ENCODE measurements at places on chromosomes 6 and 20.

DNA sequence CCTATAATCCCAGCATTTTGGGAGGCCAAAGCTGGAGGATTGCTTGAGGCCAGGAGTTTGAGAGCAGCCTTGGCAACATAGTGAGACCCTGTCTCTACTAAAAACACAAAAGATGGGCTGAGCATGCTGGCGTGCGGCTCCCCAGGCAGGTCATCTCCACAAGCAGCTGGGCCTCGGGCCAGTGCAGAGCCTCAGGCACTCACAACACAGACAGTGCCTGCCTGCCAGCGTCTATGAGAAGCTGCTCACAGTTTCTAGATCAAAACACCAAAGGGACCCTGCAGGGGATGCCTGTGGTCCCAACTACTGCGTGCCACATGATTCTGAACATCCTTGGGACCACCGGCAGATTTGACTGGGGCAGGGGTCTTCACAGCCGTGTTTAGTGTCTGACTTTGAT is 59.4 kb downstream of the GINS1 start:
- no peak for DNase-seq

GRCh38 chr6:93675856-93676417 is 256.6 kb upstream of the EPHA7 start:
- no peak for DNase-seq

DNA sequence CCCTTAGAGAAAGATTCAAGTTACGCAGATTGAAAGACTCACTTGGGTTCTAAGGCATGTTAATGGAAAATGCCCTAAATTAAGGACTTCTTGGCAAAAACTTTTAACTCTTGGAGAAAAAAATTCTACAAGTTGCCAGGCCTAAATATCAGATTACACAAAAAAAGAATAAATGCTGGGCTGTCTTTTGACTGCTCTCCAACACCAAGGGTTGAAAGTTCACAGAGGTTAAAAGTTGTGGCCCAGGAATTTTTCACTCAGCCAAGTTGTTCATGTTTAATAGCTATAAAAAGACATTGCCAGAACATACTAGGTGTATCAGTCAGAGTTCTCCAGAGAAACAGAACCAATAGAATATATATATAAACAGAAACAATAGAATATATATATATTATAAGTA is 268.4 kb upstream of the PRND start:
- DNase-seq = no peak

DNA sequence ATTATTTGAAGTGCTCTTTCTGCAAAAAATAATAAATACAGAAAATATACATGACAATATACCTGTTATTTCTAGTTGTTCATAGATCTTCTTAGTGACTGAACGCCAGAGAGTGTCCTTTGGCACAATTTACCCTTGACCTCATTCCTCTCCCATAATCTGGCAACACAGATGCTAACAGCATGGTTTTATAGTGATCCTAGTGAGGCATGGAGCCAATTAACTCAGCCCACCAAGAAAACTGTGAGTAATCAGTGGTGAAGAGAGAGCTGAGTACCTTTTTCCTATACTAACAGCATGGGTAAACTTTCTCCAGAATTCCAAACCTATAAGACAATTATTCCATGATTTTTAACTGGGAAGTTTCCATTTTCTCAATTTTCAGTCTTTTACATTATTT is 61.0 kb downstream of the VGLL2 start:
- DNase-seq = no peak

DNA sequence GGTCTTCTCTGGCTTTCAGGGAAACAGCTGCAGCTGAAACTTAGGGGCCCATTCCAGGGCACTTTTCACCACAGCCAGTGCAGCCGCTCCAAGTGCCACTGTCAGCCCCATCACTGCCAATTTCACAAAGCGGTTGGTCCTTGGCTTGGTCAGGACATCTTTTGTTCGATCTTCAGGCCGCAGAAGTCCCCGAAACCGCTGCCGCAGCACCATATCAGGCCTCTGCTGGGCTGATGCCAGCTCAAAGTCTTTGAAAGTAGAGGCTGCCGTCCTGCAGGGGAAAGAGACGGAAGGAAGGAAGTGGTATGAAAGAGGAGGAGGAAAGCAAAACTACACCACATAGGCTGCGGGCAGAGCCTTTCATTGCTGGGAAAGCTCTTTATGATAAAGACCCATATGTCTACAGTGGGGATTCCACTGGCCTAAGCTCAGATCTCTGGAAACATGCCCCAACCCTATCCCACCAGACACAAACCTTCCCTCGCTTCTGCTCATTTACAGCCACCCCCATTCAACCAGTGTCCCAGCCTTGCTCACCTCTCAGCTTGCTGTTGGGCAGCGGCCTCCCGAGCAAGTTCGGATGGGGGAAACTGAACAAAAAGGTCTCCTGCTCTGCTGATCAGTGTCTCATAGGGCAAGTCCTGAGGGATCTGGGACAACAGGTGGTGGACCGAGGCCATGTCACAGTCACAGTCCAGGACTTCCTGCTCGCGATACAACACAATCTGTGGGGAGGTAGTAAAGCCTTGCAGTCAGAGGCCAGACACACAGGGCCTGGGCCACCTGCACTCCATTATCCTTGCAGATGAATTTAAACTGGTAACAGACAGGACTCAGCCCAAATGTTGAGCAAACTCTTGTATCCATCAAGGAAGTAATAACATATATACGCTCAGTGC is 23.5 kb downstream of the TBC1D20 start:
- DNase-seq = peak; percentile 32

DNA sequence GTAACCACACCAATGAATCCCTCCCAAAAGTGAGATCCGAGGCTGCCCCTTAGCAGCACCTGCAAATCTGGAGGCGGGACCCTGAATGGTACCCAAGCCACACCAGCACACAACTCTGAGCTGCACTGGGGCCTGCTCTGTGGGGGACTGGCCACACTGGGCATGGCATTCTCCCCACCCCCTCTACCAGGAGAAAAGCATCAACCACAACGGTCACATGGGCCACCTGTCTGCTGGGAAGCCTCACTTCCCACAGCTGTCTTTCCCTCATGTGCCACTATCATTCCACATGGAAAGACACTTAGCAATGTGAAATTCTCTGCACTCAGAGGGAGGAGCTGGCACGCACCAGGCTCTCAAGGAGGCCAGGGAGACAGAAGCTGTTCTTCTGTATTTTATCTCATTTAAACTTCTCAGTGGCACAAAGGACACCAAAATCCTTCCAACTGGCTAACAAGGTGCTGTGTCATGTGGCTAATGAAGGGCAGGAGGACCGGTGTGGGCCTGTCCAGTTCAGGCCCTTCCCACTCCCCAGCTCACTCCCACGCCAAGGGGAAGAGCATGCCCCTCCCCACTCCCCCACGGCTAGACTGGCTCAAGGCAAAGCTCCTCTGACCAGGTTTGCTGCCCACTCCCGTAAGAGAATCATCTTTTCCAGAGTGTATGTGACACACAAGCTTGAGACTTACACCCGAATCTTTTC is 19.0 kb downstream of the YTHDF1 start:
- no peak for DNase-seq

DNA sequence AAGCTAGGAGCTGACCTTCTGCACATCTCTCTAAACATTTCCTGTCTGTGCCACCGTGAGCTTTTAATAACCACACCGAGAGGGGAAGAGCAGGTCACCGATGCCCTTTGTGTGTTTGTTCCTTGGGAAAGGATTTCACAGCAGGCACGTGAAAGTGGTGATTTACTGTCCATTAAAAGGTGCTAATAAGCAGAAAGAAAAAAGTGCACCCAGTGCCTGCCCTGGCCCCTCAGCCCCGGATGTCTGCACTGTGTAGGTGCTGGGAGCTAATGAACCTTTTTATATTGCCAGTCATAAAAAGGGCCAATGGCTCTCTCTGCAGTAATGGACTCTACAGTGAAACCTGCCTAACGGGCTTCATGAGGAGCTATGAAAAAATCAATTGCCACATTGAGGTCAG is 312.6 kb downstream of the C6orf118 start:
- no peak for DNase-seq

- no peak for DNase-seq
These were observed 81.3 kb upstream of the NT5E start for GRCh38 chr6:85368631-85369030.

GRCh38 chr6:150639823-150640331 is 40.2 kb downstream of the PLEKHG1 start:
- DNase-seq = no peak

DNA sequence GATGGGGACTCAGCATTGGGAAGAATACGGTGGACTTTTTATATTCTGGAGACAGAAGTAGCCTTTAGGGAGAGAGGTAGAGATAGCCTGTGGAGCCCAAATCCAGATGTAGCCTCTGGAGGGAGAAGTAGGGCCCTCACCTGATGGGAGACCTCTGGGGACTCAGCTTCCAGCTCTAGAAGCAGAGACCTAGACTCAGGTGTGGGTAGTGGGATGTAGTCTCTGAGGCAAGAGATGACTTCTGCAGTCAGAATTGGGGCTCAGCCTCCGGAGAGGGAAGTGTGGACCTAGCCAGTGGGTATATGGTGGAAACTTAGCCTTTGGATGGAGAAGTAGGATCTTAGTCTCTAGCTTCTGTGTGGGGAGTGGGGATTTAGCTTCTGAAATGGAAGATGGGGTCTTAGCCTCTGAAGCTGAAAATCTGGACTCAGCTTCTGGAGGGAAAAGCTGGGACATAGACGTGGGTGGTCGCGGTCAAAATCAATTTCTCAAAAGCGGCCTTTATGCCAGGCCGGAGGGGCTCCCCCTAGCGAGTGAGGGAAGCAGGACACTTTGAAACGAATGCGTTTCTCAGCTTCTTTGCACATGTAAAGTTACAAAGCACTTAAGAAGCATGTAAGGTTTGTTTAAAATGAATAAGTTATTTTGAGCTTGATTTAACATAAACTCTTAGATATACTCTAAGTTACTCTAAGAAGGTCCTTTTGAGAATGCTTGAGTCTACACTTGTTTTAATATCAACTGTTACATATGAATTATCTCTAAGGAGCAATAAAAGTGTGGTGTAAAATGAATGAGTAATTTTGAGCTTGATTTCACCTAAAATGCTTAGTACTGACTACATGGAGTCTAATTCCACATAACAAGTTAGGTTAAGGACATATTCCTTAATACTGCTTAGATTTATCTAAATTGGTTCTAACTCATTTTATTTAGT is 12.9 kb upstream of the ZNF343 start:
- DNase-seq = no peak

DNA sequence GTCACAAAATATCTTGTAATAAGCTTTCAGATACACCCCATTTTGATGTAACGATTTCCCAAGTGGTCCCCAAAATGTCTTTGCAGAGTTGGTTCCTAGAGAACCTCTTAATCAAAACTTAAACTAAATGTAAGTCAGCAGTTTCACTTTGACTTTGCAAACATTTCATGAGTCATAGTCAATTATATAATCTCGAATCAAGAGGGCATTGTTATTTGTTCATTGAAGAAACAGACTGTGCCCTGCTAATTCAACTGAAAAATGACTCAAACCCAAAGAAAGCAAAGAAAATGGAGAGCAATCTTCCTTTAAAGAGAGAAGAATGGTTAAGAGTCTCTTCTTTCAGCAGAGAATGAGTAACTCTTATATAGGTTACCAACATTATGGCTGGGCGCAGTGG is 58.3 kb downstream of the IPCEF1 start:
- no peak for DNase-seq

- DNase-seq = no peak
These were observed 212.6 kb downstream of the MOXD1 start for GRCh38 chr6:132188556-132189264.

DNA sequence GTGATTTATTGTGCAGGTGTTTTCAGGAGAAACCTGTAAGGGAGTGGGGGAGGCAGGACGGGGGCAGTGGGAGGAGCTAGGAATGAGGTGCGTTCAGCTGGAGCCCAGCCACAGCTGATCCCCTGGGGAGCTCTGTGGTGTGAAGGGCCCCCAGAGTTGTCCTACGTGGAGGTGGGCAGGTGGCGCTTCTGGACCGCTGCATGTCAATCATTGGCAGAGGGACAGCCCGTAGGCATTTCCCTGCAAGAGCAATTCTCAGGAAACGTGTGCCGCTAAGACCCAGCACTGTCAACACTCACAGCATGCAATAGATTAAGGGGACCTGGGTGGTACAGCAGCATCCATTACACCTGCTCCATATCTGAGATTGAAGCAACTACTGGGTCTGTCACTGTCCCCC is 88.0 kb downstream of the PRND start:
- DNase-seq = no peak

DNA sequence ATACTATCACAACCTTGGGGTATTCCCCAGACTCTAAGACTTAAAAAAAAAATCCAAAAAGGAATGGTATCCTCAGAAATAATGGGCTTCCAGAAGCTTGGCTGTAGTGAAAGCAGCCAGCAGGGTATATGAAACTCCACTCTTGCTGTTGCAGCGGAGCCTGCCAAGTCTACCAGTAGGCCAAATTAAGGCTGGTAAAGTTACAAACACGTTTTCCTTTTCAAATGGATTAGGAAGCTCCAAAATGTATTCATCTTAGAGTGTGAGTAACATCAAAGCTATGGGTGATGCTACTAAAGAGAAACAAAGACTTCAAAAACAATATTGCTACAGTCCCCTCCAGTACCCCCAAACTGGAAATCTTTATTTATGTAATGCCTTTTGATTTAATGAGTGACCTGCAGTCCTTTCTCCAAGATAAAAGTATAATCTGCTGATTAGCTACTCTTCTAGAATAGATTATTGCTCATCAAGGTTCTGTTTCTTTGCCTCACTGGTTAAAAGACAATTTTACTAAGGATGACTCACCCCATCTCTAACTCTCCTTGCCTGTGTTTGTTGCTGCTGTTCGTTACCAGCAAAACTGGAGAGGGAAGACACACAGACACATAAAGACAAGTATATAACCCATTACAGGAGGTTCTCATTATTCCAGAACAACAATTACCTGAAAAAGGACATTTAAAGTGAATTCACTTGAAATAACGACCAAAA is 84.9 kb downstream of the BTBD9 start:
- DNase-seq = no peak

DNA sequence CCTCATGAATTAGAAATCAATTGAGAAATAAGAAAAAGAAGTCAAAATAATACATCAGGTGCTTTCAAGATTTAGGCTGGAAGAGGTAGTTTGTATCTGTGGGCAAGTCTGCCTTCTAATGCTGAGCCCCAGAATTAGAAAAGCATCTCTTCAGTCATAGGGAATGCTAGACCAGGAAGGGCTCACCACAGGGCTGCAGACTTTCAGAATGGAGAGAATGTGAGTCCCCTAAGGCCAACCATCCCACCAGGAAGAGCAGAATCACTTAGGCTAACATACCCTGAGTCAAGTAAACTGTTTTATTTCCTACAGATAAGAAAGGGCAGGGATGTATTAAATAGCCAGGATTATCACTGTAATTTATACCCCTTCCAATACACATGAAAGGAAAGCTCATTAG is 510.2 kb downstream of the RNF144B start:
- DNase-seq = no peak

DNA sequence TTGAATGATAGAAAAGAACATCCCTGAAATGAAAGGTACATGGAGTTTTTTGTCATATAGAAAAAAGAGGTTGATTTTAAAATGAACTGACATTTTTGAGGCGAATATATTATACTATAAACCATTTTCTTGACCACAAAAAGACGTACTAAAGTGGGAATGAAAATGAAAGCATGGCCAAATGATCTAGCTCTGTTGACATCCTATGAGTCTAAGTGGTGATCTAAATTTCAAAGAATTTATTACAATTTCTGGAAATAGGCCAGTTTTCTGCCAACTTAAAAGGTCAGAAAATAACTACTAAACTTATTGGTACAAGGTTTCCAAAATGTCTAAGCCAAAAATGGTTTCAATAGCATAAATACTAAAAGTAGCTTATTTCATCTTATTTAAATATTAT is 536.8 kb downstream of the EYS start:
- no peak for DNase-seq

GRCh38 chr6:157240059-157240959 is 83.0 kb downstream of the TMEM242 start:
- DNase-seq = no peak

- no peak for DNase-seq
These were observed 106.8 kb upstream of the PREP start for GRCh38 chr6:105509506-105510331.
